ENCODE measurements at places on chromosomes 12 and 14.

- DNase-seq = no peak
Observed at GRCh38 chr12:24015833-24016160, 66.3 kb upstream of the SOX5 start.

DNA sequence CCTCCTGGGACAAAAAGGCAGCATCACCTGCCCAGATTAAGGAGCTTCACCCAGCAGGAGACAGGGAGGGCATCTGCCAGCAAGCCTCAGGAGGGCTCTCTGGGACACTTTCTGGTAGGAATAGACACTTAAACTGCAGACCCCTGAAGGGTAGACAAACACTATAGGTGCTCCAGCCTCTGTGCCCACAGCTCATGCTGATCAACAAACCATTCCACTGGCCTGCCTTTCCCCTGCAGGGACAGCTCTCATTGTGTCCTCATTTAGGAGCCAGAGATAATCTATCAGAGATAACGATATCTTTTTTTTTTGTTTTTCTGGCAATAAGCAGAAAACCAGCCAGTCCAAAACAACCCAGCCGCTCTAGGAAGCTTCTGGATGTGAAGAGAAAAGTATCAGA is 251.8 kb upstream of the CCDC196 start:
- no peak for DNase-seq

- DNase-seq = no peak
Observed at GRCh38 chr14:94559638-94560290, 1.5 kb upstream of the SERPINA4 start.

GRCh38 chr12:32561931-32562341 is 117.2 kb upstream of the DNM1L start:
- DNase-seq = no peak

DNA sequence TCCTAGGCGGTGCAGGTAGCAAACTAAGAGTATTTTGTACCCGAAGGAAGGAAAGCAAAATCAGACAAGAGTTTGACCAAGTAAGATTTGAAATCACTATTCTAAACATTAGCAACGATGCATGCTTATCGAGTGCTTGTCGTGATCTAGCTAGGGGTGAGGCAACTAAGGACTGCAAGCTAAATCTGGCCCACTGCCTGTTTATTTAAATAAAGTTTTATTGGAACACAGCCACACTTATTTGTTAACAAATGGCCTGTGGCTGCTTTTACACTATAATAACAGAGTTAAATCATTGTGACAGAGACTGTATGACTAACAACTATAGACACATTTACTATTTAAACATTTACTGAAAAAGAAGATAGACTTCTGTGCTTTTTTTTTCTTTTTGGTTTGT is 983.6 kb downstream of the VRK1 start:
- no peak for DNase-seq

DNA sequence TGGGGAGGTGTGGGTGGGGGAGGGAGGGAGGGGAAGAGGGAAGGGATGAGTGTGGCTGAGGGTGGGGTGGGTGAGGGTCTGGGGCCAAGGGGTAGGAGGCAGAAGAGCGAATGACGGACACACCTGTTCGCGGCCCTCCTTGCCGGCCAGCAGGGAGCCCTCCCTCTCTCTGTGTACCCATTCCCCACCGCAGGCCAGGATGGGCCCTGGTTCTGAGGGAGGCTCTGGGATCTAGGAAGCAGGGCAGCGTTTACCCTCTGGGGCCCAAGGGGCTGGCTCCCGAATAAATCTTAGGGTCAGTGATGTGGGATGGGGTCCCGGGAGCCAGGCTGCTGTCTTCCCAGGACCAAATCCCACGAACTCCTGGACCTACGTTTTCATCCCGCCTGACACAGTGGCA is 46.0 kb upstream of the ESRRB start:
- no peak for DNase-seq

DNA sequence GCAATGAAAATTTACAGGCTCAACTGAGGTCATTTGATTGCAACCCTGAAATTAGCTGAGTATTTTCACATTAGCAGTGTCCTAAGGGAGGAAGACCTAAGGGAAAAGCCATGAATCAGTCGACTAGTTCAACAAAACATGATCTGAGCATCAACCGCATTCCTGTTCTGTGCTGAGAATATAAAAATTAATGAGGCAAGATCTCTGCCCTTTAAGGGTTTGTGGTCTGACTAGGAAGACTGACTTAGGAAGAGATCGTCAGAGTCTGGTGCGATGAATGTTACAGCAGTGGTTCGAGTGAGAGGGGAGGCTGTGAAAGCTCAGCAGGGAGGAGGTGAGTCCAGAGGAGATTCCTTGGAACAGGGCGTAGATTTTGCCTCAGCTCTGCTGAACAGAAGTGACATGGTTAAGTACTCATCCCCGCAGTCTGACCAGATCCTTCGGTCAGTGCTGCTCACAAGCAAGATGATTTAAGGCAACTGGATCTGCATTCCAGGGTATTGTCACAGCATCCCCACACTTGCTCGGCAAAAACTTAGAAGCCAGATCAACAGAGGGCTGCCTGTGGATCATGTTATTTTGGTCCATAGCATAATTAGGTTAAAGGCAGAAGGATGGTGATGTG is 49.6 kb downstream of the BMAL2 start:
- no peak for DNase-seq

- no peak for DNase-seq
Observed at GRCh38 chr12:5864301-5864700, 80.8 kb downstream of the ANO2 start.

DNA sequence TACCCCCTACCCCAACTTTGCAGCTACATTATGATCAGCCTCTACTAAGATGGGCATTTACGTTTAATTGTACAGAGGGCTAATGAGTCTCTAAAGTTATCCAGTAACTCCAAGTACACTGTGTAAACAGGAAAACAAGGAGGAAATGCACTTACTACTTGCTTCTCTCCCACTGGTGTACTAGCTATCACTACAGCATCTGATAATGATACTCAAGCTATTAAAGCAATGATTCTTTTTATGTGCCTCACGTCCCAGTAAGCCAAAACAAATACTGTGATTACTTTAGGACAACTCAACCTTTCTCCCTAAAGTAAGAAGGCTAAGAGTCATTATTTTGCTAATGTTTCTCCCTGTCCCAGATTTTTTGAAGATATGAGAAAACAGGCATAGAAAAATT is 128.6 kb upstream of the CCDC175 start:
- no peak for DNase-seq

- no peak for DNase-seq
Observed at GRCh38 chr12:6313326-6313940, 3.0 kb downstream of the PLEKHG6 start.

GRCh38 chr14:85445151-85445795 is 84.7 kb upstream of the FLRT2 start:
- no peak for DNase-seq

GRCh38 chr12:54890339-54890738 is 36.0 kb downstream of the MUCL1 start:
- DNase-seq = no peak

GRCh38 chr12:4049298-4050080 is 176.3 kb upstream of the PARP11 start:
- no peak for DNase-seq

DNA sequence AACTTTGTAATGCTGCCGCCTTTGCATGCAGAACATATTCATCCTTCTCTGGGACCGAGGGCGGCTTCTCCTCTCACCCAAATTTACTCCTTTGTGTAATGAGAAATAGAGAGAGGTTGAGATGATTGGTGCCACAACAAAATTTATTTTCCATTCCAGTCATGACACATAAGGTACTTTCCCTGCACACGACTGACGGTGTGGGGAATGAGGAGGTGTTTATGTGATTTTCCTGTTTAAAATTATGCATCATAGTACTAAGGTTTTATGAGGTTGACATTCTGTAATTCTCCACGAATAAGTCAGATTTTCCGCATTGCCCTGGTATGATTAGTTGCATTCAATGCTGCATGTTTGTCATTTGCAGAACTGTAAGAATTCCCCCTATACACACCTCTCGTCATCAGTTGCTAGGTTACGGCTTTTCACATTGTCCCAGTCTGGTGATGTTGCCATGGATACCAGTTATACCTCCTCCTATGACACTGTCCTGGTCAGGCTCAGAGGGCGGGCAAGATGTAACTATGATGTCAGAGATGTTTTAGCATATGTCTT is 23.1 kb downstream of the BICDL1 start:
- DNase-seq = peak; percentile 69

All from stimulated activated CD8-positive, alpha-beta memory T cell treated with anti-CD3 and anti-CD28 coated beads, Interleukin-4, amount 100 ng/mL, for 4 hours (primary cell).